Activated CD4-positive, alpha-beta memory T cell treated with anti-CD3 and anti-CD28 coated beads, Interleukin-2, amount 10 ng/mL, durations not matched to agents 7 days and 5 days (primary cell): ENCODE measurements at places on chromosomes 13 and 19.

DNA sequence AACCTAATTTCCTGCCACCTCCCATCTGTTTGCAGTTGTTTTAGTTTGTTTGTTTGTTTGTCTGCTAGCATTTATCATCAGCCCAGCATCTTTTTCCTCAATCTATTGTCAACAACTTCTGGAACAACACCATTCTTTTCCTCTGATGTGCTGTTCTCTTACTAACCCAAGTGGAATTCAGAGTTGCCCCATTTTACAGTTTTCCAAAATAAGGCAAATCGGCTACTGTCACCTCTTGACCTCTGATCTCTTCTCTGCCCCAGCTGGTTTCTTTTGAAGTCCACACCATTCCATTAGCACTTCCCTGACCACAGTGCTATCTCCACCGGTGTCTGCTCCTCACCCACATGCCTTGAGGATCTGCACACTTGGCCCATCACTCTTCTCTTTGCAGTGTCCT is 102.4 kb downstream of the EFNB2 start:
- DNase-seq, result no peak

DNA sequence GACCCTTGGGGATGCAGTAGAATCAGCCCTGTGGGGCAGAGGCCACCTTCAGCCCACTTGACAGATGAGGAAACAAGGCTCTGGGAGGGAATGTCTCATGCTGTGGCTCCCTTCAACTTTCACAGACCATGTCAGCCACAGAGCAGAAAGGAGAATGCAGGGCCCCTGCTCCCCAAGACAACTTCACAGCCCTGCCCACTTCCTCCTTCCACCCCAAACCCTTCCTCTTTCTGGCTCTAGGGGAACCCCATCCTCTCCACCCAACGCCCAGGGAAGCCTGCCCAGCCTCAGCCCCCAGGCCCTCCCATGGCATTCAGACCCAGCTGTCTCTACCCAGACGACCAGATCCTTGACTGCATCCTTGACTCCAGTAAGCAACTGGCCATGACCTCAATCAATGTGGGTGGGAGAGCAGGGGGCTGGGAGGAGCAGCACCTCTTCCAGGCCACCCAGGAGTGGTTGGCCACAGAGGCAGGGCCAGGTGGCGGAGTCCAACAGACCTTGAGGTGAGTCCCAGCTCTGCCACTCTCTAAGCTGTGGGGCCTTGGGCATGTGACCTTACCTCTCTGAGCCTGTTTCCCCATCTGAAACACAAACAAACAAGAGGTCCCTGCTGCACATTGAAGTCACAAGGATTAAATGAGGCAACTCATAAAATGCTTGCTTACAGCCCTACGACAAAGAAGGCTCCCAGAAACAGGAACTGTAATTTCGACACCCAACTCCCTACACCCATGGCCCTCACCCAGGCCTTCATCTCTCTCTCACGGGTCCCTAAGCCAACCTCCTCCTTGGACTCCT is 15.8 kb downstream of the DEDD2 start:
- peak; percentile 73 for DNase-seq

DNA sequence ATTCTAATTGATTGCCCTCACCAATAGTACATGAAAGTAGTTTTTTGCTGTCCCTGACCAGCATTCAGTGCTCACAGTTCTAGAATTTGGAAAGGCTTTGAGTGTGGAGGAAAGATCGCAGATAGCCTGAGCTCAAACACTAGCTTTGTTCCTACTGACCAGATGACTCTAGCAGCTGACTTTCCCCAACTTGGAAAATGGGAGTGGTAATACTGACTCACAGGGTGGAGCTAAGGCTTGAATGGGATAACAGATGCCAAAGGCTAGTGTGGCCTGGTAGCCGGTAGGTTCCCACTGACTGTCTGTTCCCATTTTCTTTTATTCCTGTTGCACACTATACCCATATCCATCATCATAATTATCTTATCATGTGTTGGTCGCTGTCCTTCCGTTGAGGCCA is 3.7 kb downstream of the ZSCAN22 start:
- no peak for DNase-seq

GRCh38 chr13:40169476-40169875 is 497.0 kb downstream of the FOXO1 start:
- DNase-seq, result no peak

- DNase-seq, result no peak
Observed at GRCh38 chr19:2511570-2511969, 35.6 kb downstream of the GADD45B start.

DNA sequence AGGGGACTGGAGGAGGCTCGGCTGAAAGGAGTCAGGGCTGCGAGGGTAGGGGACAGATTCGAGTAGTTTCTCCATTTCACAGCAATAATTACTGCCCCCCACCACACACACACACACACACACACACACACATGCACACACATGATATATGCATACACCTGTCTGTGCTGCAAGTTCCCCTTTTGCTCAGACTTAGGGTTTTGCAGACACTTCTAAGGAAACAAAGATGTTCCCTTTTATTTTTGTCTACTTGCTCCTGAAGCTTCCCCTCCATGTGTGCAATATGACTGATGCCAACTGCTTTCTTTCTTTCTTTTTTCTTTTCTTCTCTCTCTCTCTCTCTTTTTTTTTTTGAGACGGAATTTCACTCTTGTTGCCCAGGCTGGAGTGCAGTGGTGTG is 13.4 kb downstream of the MBD3L2B start:
- DNase-seq, result no peak
